ENCODE measurements at places on chromosomes 5 and 9.

GRCh38 chr9:80875947-80876346 lies 813.4 kb downstream of the TLE1 start:
- H3K4me1 ChIP-seq = no peaks in the 10 kb centered on the region
- no peaks in the 10 kb centered on the region for H3K36me3 ChIP-seq
- DNase-seq = no peak

GRCh38 chr9:19641046-19641445 lies 147.8 kb downstream of the SLC24A2 start:
- no peaks in the 10 kb centered on the region for H3K36me3 ChIP-seq
- DNase-seq = no peak
- no peaks in the 10 kb centered on the region for H3K4me1 ChIP-seq
- no peak overlapping the region for H3K27ac ChIP-seq
- peaks cover 4% of the 10 kb centered on the region for H3K27me3 ChIP-seq
- no peak overlapping the region for H3K4me3 ChIP-seq

DNA sequence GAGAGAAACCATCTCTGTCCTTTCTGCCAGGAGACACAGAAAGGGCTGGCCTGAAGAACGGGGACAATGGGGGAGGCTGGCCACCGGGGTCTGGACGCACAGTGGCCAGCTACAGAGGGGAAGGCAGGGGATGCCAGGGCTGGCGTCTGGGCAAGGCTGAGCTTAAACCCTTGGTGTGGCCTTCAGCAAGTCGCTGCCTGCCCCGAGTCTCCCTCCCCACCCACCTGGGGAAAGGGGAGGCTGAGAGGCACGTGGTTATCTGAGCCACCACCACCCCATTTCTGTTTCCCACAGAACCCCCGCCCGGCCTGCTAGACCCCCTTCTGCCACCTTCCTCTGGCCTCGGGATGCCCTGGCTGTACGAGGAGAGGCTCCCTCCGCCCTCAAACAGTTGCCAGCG lies 115.3 kb downstream of the VAV2 start:
- DNase-seq = no peak
- H3K4me3 ChIP-seq = no peak overlapping the region
- H3K27ac ChIP-seq = no peak overlapping the region
- H3K4me1 ChIP-seq = no peaks in the 10 kb centered on the region

- no peak overlapping the region for H3K4me3 ChIP-seq
- no peaks in the 10 kb centered on the region for H3K4me1 ChIP-seq
- no peaks in the 10 kb centered on the region for H3K36me3 ChIP-seq
- H3K27ac ChIP-seq = no peak overlapping the region
These were observed 250.5 kb downstream of the BNC2 start for GRCh38 chr9:16619914-16620520.

DNA sequence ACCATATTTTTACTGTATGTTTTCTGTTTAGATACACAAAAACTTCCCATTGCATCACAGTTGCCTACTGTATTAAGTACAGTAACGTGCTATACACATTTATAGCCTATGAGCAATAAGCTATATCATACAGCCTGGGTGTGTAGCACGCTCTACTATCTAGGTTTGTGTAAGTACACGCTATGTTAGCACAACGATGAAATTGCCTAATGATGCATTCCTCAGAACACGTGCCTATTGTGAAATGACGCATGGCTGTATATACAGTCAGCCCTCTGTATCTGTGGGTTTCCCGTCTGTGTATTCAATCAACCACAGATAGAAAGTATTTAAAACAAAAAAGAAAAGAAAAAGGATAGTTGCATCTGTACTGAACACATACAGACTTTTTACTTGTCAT lies 64.2 kb downstream of the SGCD start:
- no peak for DNase-seq
- H3K27me3 ChIP-seq = peaks cover 14% of the 10 kb centered on the region
- no peaks in the 10 kb centered on the region for H3K36me3 ChIP-seq
- H3K27ac ChIP-seq = no peak overlapping the region
- H3K4me3 ChIP-seq = no peak overlapping the region

Data from activated T-cell treated with anti-CD3 and anti-CD28 coated beads, Interleukin-2, amount 50 U/mL, for 24 hours (primary cell).